ENCODE measurements at places on chromosomes 6 and 20.

DNA sequence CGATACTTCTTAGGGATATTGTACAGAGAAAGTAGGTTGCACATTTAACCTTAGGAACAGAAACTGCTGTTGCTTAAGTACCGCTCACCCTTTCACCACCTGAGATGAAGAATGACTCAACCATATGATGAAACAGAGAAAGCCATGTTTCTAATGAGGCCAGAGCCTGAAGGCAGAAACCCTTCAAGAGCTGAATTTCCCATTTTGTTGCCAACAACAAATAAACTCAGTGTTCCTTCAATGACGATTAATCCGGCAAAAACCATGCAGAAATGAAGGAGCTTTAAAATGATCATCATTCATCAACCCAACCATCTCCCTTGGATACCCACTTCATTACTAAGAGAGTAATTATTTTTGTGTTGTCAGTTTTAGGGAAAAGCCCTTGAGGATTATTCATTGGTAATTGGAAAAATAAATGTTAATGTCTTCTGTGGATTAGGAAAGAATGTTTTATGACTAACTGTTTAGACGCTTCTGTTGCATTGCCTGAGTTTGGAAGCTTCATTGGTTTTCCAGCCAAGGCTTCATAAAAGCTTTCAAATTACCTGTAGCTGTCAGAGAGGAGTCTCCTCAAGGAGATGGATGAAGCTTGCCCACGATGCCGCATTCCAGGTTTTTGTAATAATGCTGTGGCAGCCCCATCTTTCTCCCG, 112.1 kb upstream of the IYD start:
- DNase-seq: no peak

DNA sequence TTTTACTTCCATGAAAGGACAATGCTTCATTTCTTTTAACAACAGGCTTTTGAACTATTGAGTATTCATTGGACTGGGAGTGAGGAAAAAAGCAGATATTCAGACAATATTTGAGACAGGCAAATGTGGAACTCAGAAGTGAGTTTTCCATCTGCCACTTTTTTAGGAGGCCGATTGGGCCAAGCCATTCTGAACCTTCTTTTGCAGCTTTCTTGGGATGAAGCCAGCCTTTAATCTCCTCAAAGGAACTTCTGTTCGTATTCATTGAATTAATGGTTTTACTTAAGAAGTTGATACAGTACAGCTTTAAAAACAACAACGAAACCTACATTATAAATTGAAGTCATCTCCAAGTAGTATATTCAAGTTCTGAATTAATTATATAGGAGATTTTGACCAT, 187.1 kb upstream of the RNF217 start:
- DNase-seq: no peak

DNA sequence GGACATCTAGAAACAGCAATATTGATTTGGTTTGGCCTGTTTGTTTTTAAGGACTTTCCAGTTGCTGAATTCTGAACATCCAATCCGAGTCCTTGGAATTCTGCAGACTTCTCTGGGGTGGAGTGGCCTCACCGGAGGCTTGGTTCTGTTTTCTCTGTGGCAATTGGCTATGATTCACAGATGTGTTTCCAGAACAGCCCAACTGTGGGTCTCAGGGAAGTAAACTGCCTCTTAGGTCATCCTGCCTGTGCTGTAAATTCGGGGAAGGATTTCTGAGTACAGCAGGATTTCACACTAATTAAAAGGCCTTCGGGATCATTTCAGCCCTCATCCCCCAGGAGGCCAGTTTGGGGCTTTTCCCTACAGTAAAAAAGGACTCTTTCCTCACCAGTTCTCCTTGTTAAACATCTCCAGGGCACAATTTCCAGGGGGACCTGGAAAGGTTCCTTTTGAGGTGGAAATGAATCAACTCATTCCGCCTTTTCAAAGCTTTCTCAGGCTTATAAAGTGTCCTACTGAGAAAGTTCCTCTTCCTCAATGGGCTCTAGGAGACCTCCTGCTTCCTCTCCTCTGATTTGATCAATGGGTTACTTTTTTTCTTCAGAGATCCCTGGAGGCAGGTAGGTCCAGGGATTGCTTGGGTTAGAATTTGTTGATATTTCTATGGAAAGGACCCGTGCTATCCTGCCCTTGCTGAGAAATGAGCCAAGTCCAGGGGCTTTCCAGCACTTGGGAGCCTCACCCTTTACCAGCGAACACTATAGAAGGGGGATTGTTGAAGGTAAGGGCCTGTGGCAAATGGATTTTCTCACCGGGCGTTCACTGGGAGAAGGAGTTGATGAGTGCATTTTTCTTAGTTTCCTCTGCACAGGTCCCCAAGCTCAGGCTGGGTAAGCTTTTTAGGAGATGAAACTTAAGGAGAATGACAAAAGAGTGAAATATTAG, 114.6 kb downstream of the CLIC5 start:
- no peak for DNase-seq

GRCh38 chr6:170455335-170455979, 97.7 kb downstream of the PSMB1 start:
- DNase-seq: no peak

GRCh38 chr6:51019806-51020205, 201.1 kb downstream of the TFAP2B start:
- no peak for DNase-seq

DNA sequence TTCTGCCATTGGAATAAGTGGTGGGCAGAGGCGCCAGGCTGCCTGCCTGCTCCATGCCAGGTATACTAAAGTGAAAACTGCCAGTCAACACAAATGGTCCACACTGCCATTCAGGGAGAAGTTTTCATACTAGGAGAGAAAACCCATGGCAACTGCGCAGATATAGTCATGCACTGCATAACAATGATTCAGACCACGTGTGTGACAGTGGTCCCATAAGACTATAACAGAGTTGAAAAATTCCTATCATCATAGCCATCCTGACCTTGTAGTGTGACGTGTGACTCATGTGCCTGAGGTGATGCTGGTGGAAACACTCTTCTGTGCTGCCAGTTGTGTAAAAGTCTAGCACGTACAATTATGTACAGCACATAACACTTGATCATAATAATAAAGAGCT, 25.1 kb downstream of the ZC3H12D start:
- no peak for DNase-seq

GRCh38 chr6:131958542-131959470, 7.6 kb upstream of the CCN2 start:
- no peak for DNase-seq

- DNase-seq: no peak
These were observed 27.3 kb downstream of the DTD1 start for GRCh38 chr20:18615020-18615650.

GRCh38 chr6:36717231-36717825, 19.7 kb downstream of the RAB44 start:
- DNase-seq: no peak

- DNase-seq: no peak
These were observed 36.1 kb downstream of the DSTN start for GRCh38 chr20:17606001-17606400.

- DNase-seq: no peak
These were observed 593.8 kb upstream of the NRSN1 start for GRCh38 chr6:23532227-23532626.

GRCh38 chr20:57699395-57699794, 10.4 kb downstream of the PMEPA1 start:
- no peak for DNase-seq
